ENCODE measurements at places on chromosomes 5 and 9. TPM values are rescaled to one million over a fixed set of nuclear protein-coding genes. Genes with fewer than 3 reads are reported as not detected.

The ZDHHC11 gene
- total RNA-seq: 40.1 TPM

The DRD1 gene
- total RNA-seq: not detected

The CARD9 gene
- 0.79 TPM for total RNA-seq

The PCDHGA12 gene
- 5.1 TPM for total RNA-seq

The DBH gene
- total RNA-seq: not detected

The GPR151 gene
- not detected for total RNA-seq

The SHC3 gene
- total RNA-seq: 0.59 TPM

The C5orf58 gene
- not detected for total RNA-seq

The TSTD2 gene
- total RNA-seq: 25.9 TPM

The ORM2 gene
- total RNA-seq: not detected

The MPDZ gene
- 68.4 TPM for total RNA-seq

The SLC2A6 gene
- total RNA-seq: 2.4 TPM

Measured in left ventricle myocardium superior (tissue), 1 donor.